Ascending aorta (tissue), 2 donors: ENCODE measurements at places on chromosomes 1 and 21. TPM values are rescaled to one million over a fixed set of nuclear protein-coding genes. Genes with fewer than 3 reads are reported as not detected.
A peak's percentile ranks its signal among the peaks of the same experiment; 100 is the strongest.

DNA sequence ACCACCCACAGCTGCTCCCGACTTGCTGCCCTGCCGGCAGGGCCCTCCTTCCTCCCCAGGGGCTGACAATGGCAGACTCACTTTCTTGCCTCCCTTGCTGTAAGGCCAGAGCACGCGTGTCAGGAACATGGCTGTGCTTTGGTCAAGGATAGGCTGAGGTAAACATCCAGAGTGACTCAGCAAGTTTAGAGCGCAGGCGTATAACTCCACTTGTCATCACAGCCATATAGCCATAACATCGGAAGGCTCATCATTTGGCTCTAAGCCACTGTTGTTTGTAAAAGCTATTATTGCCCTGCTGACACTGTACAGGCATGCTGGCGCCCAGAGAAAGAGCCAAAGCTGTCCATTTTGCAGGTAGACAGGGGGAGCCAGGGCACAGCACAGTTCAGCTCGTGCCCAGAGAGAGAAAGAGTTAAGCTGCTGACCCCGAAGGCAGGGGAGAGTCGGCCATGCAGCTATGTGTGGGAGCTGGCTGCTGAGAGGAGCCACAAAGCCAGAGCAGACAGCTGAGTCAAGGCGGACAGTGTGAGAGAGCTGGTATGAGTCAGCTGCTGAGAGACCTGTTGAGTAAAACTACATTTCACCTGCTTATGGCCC is 60.6 kb downstream of the GNG4 start:
- no peaks in the 10 kb centered on the region for H3K36me3 ChIP-seq
- H3K27me3 ChIP-seq = no peaks in the 10 kb centered on the region
- no peak overlapping the region for H3K27ac ChIP-seq
- no peaks in the 10 kb centered on the region for H3K4me1 ChIP-seq
- H3K4me3 ChIP-seq = no peak overlapping the region
- no peak for DNase-seq

GRCh38 chr1:41101076-41101475 is 79.6 kb upstream of the SLFNL1 start:
- H3K36me3 ChIP-seq = no peaks in the 10 kb centered on the region
- H3K27me3 ChIP-seq = no peaks in the 10 kb centered on the region
- no peak overlapping the region for H3K4me3 ChIP-seq
- peaks cover 18% of the 10 kb centered on the region for H3K4me1 ChIP-seq

- no peak overlapping the region for H3K4me3 ChIP-seq
- peak overlapping the region; percentile 64 for H3K27ac ChIP-seq
- H3K36me3 ChIP-seq = no peaks in the 10 kb centered on the region
- peak; percentile 62 for DNase-seq
Measured at GRCh38 chr1:109802136-109802900, 38.6 kb upstream of the EPS8L3 start.

GRCh38 chr1:209627027-209627731 is 25.0 kb downstream of the LAMB3 start:
- no peak for DNase-seq
- H3K27me3 ChIP-seq = no peaks in the 10 kb centered on the region
- no peak overlapping the region for H3K4me3 ChIP-seq
- no peaks in the 10 kb centered on the region for H3K36me3 ChIP-seq
- no peak overlapping the region for H3K27ac ChIP-seq
- peaks cover 19% of the 10 kb centered on the region for H3K4me1 ChIP-seq

DNA sequence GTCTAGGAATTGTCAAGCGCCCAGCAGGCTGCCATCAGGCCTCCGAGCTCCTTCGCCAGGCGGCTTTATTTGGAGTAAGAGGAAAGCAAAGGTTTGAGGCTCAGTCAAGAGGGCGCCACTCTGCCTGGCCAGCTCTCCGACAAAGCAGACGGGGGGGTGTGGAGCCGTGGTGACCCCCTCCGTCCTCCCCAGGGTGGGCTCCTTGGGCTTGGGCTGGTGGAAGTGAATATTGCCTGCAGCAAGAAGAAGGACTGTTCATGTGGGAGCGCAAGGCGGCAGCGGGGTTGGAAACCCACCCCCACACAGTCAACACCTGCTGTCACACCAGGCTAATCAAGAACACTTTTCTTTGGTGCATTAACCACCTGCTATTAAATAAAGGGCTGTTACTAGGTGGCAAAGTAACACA is 14.6 kb downstream of the EPHX1 start:
- DNase-seq = no peak
- peaks cover 7% of the 10 kb centered on the region for H3K36me3 ChIP-seq
- H3K27me3 ChIP-seq = no peaks in the 10 kb centered on the region
- H3K4me3 ChIP-seq = no peak overlapping the region

GRCh38 chr1:207321790-207322645 is 540 bp downstream of the CD55 start:
- H3K36me3 ChIP-seq = peaks cover 18% of the 10 kb centered on the region
- no peaks in the 10 kb centered on the region for H3K27me3 ChIP-seq
- peak; percentile 66 for DNase-seq
- no peaks in the 10 kb centered on the region for H3K4me1 ChIP-seq
- H3K27ac ChIP-seq = peak overlapping the region; percentile 91

- no peak overlapping the region for H3K27ac ChIP-seq
- no peaks in the 10 kb centered on the region for H3K27me3 ChIP-seq
Measured at GRCh38 chr1:29279951-29280391, 43.6 kb downstream of the PTPRU start.

GRCh38 chr1:147129116-147129873 is 43.0 kb downstream of the PRKAB2 start:
- DNase-seq = no peak
- no peak overlapping the region for H3K27ac ChIP-seq
- no peaks in the 10 kb centered on the region for H3K27me3 ChIP-seq
- no peaks in the 10 kb centered on the region for H3K36me3 ChIP-seq

DNA sequence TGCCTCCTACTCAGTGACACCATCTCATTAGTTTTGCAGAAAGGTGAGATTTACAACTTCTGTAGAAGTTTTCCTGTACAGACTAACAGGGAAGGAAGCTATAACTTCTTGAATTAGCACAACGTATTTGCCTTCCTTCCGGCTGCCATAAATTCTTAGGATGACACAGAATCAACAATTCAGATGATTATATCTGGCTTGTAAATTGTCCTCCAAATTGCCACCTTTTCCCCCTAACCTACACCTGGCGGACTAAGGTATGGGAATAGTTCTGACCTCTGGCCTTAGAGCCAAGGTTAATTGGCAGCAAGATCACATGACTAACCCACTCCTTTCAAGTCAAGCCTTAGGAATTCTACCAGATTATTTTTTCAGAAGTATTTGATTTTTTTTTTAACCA is 284.3 kb downstream of the LMO4 start:
- no peaks in the 10 kb centered on the region for H3K27me3 ChIP-seq
- H3K27ac ChIP-seq = peak overlapping the region; percentile 44
- no peaks in the 10 kb centered on the region for H3K36me3 ChIP-seq
- no peak overlapping the region for H3K4me3 ChIP-seq
- H3K4me1 ChIP-seq = no peaks in the 10 kb centered on the region

DNA sequence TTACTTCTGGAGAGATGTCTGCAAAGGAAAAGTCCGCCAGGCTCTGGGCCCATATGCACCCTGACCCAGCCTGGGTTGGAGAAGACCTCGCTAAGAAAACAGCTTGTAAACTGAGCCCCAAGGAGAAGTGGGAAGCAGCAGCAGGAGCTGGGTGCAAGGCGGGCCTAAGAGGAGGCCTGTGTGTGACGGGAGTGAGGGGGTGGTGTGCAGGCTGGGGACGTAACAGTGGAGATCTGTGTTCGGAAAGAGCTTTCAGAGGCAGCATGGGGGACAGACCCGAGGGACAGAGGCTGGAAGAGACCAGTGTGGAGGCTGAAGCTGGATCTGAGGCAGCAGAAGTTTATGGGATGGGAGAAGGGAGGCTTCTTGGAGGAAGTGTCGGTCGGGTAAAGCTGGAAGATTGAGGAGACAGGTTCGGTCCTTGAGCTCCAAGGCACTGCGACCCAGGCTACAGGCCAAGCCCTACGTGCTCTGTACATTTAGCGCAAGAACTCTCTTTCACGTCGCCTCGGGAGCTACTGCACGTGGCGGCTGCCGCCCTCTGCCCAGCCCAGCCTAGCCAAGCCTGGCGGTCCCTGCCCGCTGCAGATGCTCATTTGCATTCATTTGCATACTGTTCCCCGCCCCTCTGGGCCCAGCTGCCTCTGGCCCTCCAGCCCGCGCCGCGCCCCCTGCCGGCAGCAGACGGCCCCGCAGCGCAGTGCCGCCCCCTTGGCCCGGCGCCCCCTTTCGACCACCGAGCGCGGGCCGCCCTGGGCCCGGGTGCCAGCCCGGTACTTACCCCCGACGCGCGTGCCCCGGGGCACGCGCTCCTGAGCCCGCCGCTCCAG is 6.3 kb downstream of the HPCA start:
- no peaks in the 10 kb centered on the region for H3K27me3 ChIP-seq
- no peak for DNase-seq
- no peak overlapping the region for H3K27ac ChIP-seq
- H3K4me1 ChIP-seq = peaks cover 6% of the 10 kb centered on the region
- no peaks in the 10 kb centered on the region for H3K36me3 ChIP-seq
- H3K4me3 ChIP-seq = peak overlapping the region; percentile 60

GRCh38 chr1:37147392-37147831 is 113.1 kb upstream of the GRIK3 start:
- peak; percentile 41 for DNase-seq
- no peak overlapping the region for H3K27ac ChIP-seq
- no peaks in the 10 kb centered on the region for H3K36me3 ChIP-seq
- H3K4me1 ChIP-seq = no peaks in the 10 kb centered on the region

DNA sequence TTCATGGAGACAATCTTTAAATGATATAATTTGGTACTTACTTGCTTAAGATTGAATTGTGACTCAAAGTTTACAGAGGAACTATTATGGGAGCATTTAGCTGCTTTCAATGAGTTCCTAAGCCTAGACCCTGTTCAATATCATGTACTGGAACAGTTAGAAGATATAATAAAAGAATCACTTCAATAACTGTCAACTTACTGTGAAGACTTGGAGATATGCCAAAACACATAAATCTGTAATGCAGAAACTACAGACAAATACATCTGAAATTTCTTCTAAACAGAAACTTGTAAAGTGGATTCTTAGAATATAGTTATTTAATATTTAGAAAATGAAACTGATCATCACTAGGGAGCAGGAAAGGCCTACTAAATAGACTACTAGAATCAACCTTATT is 259.3 kb downstream of the HLX start:
- H3K4me3 ChIP-seq = no peak overlapping the region
- H3K4me1 ChIP-seq = no peaks in the 10 kb centered on the region
- no peak for DNase-seq
- no peaks in the 10 kb centered on the region for H3K27me3 ChIP-seq
- H3K36me3 ChIP-seq = no peaks in the 10 kb centered on the region

DNA sequence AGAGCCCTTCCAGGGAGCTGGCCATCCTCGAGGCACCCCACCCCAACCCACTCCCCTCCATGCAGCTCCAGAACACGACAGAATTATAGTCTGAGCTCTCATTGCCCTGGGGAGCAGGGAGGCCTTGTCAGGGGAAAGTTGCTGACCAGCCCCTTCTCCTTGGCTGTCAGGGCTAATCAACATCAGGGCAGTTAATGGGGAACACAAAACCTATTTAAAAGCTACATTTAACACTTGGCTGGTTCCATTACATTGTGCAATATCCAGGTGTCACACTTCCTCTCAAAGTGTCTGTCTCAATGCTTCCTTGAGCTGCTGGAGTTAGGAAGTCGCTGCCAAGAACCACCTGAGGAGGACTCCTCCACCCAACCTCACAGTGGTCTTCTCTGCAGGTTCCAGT is 111.8 kb upstream of the GRIK3 start:
- H3K27me3 ChIP-seq = no peaks in the 10 kb centered on the region
- no peaks in the 10 kb centered on the region for H3K36me3 ChIP-seq
- no peak overlapping the region for H3K27ac ChIP-seq
- H3K4me3 ChIP-seq = no peak overlapping the region

DNA sequence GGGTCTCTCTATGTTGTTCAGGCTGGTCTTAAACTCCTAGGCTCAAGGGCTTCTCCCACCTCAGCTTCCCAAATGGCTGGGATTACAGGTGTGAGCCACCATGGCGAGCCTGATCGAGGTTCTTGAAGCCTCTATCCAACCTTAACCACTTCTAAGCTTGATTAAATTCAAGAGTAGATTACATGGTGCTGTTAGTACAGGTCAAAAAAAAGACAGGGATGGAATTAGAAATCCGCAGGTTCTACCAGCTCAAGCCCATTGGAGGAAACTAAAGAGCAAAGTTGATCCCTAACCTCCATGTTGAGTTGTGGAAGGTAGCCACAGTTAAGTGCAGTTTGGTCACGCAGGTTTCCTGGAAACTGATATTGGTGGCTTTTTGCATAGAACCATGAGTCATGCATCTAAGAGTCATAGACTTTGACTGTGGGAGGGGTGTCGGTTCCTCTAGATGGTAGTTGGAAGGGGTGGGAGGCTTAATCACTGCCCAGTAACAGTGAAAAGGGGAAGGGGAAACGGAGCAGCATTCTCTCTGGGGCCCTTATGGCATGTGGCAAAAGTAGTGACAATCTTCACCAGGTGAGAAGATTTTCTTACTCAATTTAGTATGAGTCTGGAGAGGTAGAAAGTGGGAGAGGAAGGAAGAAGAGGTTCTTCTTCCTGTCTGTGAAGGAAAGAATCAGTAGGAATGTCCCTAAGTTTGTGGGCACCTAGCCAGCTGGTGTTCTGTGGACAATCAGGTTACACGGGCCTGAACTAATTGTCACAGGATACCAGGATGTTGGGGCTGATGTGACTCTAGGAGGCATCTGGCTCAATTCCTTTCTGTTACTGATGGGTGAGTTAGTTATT is 7.0 kb downstream of the CD53 start:
- no peaks in the 10 kb centered on the region for H3K36me3 ChIP-seq
- H3K27ac ChIP-seq = no peak overlapping the region
- H3K27me3 ChIP-seq = no peaks in the 10 kb centered on the region
- H3K4me1 ChIP-seq = no peaks in the 10 kb centered on the region
- DNase-seq = no peak

DNA sequence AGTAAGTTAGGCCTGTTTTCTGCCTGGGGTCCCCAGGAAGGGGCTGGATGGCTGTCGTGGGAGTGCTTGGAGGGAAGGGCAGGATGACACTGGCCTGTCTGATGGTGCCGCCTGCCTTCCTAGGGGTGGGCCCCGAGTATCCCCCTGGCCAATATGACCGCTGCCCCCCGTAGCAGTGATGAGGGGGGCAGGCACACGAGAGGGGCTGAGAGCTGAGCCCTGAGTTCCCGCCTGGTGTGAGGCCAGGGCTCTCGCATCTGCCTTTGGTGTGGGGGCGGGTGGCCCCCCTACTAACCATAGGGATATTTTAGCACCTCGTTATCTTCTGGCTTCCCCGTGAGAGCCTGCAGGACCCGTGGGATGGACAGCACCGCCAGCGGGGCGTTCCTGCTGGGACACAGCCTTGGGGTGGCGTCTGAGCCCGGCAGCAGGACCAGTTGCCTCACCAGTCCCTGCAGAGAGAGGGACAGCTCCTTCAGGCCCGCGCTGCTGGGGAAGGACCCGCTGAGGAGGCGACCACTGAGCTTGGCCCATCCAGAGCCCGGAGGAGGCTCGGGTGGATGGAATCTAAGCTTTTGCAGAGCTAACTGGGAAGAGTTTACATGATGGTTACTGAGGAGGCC is 10.4 kb downstream of the KRTAP10-1 start:
- no peaks in the 10 kb centered on the region for H3K36me3 ChIP-seq
- peak; percentile 51 for DNase-seq
- H3K4me1 ChIP-seq = no peaks in the 10 kb centered on the region
- H3K27ac ChIP-seq = no peak overlapping the region

Gene TSTD1
- not detected for total RNA-seq

Gene LUZP1
- 18.0 TPM for total RNA-seq

Gene LCE2C
- total RNA-seq = not detected

Gene ERICH3
- total RNA-seq = not detected

Gene SERTAD4
- total RNA-seq = 4.0 TPM

Gene OR2T33
- not detected for total RNA-seq

Gene CCDC185
- not detected for total RNA-seq

Gene C1QB
- total RNA-seq = 454 TPM

Gene C1orf141
- not detected for total RNA-seq
